GF-D8 (cell line): ENCODE measurements at places on chromosomes 3 and 15.
A peak's percentile ranks its signal among the peaks of the same experiment; 100 is the strongest.

DNA sequence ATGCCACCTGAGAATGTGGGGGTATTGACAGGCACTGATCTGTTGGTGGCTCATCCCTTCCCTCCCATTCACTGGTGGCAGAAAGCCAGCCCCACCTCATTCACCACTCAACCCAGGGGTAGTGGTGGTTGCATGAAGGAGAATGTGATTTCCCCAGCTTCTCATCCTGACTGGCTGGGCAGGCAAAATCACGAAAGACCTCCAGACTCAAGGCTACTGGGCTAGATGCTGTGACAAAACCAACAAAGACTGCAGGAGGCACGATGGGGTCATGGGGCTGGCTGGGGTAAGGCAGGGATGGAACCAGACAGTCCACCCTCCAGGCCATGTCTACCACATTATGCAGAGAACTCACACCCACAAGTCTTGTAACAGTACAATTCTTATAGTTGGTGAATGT is 33.9 kb downstream of the FSTL1 start:
- DNase-seq, result no peak

- no peak for DNase-seq
Observed at GRCh38 chr3:7749931-7750695, 751.5 kb upstream of the LMCD1 start.

DNA sequence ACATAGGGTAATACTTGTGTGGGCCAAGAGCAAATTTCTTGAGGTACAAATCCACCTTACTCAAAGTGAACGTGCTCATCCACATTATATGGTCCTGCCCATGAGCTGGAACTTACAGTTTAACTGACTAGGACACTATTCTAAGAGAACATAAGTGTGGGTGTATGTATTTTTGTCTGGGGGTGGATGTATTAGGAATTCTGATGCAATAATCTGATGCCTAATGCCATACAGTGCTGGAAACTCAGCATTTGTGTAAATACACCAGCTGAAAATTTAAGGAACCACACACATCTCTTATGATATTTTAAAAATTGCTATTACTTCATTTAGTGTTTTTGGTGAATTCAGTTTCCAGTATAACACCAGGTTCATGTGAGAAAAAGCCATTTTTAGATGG is 1350.7 kb downstream of the ZPLD1 start:
- no peak for DNase-seq

DNA sequence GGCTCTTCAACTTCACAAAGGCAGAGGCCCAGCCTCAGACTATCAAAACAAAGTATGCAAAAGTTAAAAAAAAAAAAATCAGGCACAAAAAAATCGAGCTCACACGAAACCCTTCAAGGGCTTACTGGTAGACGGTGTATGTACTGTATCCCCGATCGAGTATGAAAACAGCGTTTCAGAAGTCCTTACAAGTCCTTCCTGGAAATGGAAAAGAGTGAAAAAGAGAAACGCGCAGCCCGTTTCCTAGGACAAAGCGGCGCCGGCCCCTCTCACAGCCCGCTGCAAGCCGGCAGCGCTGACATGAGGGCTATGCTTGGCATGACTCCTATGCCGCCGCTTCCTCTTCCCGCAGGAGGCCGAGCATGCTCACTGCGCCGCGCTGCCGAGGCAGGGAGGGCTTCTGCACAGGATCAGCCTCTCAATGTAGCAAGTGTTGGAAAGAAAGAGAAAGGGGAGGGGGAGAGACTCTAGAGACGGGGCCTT is at the start of gene VGLL4:
VGLL4 (minus strand) TSS at position 311 of the 483 bp plus-strand sequence. CDS start 397 bp downstream, outside the sequence.
- DNase-seq, result peak; percentile 79

DNA sequence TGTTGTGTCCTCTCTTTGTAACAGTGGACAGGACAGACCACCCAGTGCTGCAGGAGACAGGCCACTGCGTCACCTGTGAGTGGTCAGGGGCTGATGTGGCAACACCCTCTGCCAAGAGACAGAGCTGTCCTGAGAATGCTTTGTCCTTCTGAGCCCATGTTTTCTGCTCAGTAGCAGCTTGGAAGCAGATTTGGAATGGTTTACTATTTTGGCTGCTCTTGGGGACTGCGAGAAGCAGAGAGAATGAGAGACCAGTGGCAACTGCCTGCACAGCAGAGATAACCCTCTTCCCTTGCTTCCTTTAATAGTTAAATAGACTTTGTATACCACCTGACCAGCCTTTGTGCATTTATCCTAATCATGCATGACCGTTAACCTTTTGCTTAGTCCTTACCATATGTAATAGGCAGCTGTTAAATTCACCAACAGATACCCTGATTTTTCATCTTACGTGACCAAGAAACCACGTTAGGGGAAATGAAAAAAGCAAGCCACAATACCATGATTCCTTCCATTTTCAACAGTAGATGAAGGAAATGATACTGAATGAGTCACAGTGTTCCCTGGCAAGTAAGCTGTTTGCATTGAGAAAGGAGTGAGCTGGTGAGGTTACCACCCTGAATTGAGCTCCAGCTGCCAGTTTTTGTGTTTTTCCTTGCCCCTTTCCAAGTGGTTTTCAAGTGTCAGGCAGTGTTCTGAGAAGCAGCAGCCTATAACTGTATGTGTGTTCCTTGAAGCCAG is 35.5 kb downstream of the B3GALNT1 start:
- peak; percentile 66 for DNase-seq

DNA sequence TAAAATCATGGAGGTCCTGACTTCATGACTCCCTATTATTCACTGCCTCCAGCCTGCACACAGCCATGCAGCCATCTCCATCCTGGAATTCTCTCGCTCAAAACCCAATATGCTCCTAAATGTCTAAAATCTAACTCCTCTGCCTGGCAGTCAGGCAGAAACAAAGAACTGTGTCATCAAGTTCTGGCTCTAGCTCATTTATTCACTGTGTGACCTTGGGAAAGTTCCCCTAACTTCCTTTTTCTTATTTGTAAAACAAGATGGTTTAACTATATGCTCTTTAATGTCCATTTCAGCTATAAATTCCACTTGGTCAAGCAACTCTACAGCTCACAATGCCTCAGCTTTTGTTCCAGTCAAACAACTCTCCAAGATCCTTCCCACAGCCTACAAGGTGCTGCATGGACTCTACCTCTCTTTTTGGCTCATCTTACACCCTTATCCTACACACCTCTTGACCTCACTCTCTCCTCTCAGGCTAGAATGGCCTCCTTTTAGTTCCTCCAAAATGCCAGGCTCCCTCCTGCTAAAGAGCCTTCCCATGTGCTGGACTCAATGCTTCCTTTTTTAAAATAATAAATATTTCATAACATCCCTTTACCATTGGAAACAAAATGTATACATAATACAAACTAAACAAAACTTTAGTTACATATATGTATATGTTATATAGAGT is 16.4 kb downstream of the PIK3CB start:
- no peak for DNase-seq

GRCh38 chr3:108474581-108474980 is 35.8 kb downstream of the MYH15 start:
- DNase-seq, result no peak

- DNase-seq, result no peak
Observed at GRCh38 chr3:56115698-56116097, 352.6 kb downstream of the ERC2 start.

DNA sequence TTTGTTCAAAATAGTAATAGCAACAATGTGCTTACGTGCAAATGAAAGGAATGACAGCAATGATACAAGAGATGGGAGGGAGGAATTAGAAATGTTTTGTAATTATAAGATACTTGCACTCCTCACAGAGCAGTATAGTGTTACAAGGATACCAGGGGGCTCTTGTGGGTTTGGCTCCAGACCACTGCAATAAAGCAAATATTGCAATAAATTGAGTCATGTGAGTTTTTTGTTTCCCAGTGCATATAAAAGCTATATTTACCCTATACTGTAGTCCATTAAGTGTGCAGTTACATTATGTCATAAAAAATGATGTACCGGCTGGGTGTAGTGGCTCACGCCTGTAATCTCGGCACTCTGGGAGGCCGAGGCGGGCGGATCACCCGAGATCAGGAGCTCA is 864.3 kb downstream of the NSUN3 start:
- DNase-seq, result no peak

DNA sequence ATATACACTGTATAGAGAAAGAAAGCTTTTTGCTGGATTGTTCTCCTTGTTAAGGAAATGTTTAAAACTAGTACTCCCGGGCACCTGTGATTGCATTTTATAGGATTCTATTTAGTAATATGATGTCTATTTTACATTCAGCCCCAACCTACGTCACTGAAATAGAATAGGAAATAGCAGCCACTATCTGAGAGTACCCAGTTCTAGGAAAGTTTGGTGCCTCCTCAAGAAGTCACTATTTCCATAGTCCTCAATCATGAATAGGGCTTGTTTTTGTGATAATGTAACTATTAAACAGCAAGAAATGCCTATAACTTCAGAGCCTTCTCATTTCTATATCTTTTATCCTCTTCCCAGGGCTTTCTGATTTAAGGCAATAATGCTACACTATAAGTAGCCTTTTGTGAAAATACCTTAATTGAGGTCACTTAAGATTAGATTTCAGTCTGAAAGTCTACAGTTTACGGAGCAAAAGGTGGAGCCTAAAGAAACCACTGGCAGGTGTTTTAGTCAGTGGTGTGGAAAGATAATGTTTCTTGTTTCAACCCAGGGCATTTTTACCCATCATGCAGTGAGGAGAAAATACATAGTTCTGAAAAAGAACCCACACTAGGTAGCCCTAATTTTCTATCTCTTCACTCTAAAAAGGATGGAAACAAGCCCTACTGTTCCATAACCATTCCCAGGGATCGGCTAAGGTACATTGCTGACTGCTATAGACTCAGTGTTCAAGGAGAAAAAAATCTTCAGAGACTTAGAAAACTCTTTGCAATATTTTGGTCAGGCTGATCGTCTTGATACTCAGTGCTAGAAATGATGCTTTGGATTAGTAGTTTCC is 38.7 kb downstream of the TIGIT start:
- DNase-seq, result no peak

DNA sequence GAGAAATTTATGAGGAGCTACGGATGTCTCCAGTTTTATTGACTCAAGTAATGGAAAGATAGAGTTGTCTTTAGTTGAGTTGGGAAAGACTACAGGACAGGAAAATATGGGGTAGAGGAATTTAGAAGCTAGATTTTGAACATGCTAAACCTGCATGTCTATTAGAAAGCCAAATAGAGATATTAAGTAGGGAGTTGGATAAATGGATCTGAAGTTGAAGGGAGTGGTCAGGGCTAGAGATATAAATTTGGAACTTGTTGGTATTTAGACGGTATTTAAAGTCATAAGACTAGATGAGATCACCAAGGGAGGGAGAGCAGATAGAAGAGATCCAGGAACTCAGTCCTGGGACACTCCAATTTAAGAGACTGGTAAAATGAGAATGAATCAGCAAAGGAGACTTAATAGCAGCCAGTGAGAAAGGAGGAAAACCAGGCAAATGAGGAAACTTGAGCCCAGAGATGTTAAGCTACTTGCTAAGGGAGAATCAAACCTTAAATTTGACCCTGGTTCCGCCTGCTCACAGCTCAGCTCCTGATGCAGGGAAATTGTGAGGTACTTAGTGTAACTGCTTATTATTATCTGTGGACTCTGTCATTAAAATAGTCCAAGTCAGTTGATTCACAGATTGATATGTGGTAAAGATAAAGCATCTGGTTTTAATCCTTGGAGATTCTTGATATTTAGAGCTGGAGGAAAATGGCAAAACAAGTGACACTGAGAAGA is 35.8 kb downstream of the ABI3BP start:
- DNase-seq, result no peak

GRCh38 chr3:64667887-64668581 is 19.8 kb downstream of the ADAMTS9 start:
- no peak for DNase-seq

- no peak for DNase-seq
Observed at GRCh38 chr15:31554261-31554660, 227.6 kb downstream of the KLF13 start.

- peak; percentile 14 for DNase-seq
Observed at GRCh38 chr3:196969660-196970546, 1.3 kb upstream of the PIGZ start.

- DNase-seq, result no peak
Observed at GRCh38 chr15:61830536-61831330, 229.5 kb downstream of the VPS13C start.

DNA sequence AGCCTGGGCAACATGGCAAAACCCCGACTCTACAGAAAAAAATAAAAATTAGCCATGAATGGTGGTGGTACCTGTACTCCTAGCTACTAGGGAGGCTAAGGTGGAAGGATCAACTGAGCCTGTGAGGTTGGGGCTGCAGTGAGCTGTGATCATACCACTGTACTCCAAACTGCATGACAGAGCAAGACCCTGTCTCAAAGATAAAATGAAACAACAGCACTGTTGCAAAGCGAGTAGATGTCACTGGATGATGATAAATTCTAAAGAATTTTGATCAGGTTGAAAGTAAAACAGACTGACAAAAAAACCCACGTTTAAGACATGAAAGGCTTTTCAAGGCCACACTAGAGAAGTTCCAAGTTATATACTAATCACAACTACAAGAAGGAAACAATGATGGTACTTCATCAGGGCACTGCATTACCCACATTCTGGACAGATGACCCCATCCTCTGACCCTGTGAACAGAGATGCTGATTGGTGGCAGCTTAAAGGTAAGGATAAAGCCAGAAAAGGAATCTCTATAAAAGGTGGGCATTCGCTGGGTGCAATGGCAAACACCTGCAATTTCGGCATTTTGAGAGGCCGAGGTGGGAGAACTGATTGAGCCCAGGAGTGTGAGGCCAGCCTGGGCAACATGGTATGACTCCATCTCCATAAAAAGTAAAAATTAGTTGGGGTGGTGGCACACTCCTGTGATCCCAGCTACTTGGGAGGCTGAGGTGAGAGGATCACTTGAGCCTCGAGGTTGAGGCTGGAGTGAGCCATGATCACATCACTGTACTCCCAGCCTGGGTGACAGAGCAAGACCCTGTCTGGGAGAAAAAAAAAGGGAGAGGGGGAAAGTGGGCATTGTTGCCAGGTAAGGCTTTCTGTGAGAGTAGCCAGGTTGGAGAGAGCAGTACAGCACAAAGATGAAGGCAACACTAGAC is 59.2 kb downstream of the TBL1XR1 start:
- no peak for DNase-seq

- no peak for DNase-seq
Observed at GRCh38 chr15:39156646-39157250, 424.1 kb upstream of the THBS1 start.

GRCh38 chr15:61282661-61283060 is 53.6 kb upstream of the RORA start:
- DNase-seq, result no peak

GRCh38 chr15:78049691-78050440 is 27.6 kb downstream of the TBC1D2B start:
- peak; percentile 96 for DNase-seq
